ENCODE measurements at places on chromosomes 4 and X.
A peak's percentile ranks its signal among the peaks of the same experiment; 100 is the strongest.

GRCh38 chr4:156838761-156839160 lies 132.8 kb downstream of the PDGFC start:
- DNase-seq: no peak

GRCh38 chr4:127889903-127890302 lies 9.2 kb downstream of the PLK4 start:
- no peak for DNase-seq

GRCh38 chr4:85806334-85806733 lies 331.4 kb downstream of the ARHGAP24 start:
- no peak for DNase-seq

GRCh38 chr4:81482326-81482725 lies 10.6 kb upstream of the RASGEF1B start:
- DNase-seq: no peak

- peak; percentile 3 for DNase-seq
Measured at GRCh38 chr4:111802191-111802590, 343.1 kb upstream of the FAM241A start.

Data from foreskin fibroblast (primary cell).